ENCODE measurements at places on chromosomes 12 and 14.

- no peak for DNase-seq
Observed at GRCh38 chr14:58663494-58664111, 25.8 kb downstream of the DACT1 start.

DNA sequence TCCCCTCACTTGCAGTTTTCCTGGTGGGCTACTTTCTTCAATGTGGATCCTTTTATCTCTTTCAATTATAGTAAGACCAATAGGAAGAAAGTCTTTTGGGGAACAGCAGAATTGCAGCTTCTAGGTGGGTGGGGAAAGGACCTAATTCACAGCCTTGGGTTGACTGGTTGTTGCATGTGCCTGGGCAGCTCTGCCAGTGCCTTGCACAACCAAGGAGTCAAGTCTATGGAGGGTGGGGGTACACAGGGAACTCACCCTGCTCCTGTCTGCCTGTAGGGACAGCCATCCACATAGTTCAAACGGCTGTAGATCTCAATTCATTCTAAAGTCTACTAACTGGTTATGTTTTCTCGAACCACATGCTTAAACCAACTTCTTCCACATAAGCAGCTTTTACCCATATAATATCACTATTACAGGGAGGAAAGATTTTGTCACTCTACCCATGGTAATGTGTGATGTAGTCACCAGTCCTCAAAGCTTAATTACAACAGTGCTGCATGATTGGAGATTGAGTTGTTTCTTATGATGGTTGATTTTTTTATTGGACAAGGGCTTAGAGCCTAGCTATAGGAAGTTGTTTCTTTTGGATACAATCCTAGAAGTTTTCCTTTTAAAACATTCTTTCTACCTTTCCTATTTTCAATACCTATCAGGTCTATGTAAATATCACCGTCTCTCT is 117.7 kb upstream of the FRMD6 start:
- no peak for DNase-seq

DNA sequence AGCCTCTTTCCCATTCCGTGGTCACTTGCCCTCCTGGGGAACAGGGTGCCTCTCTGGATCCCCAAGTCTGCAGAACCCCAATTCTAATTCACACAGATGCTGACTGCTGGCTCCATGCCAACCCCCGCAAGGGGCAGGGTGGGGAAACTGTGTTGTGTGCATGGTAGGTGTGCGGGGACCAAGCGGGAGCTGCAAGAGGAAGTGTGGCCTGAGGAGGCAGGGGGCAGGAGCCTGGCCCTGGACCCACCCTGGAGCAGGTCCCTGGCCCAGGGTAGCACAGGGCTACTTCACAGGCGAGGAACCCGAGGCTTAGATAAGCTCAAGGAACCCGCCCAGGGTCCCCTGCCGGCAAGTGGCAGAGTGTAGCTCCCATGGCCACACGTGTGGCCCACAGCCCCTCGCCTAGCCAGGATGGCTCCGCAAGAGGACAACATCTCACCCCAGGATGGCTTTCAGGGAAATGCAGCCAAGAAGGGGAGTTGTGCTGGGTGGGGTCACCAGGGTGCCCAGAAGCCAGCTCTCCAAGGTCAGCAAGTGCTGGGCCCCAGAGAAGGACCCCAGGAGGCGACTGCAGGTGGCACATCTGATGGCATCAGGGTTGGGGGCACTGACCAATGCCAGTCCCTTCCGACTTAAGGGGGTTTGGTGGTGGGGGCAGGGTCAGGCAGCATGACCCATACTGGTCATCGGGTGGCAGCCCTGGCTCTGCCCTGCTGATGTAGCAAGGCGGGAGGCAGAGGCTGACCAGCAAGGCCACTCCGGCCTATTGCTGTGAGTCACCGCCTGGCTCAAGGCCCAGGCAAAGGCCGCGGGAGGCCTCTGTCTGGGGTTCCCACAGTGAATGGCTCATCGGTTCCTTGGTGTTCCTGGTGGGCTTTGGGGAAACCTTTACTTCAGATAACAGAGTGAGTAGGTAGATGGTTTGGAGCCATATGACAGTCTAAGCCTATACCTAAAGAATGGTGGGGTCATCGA is 37.3 kb upstream of the EML1 start:
- DNase-seq = no peak

- no peak for DNase-seq
Observed at GRCh38 chr14:32432813-32433538, 103.9 kb downstream of the AKAP6 start.

DNA sequence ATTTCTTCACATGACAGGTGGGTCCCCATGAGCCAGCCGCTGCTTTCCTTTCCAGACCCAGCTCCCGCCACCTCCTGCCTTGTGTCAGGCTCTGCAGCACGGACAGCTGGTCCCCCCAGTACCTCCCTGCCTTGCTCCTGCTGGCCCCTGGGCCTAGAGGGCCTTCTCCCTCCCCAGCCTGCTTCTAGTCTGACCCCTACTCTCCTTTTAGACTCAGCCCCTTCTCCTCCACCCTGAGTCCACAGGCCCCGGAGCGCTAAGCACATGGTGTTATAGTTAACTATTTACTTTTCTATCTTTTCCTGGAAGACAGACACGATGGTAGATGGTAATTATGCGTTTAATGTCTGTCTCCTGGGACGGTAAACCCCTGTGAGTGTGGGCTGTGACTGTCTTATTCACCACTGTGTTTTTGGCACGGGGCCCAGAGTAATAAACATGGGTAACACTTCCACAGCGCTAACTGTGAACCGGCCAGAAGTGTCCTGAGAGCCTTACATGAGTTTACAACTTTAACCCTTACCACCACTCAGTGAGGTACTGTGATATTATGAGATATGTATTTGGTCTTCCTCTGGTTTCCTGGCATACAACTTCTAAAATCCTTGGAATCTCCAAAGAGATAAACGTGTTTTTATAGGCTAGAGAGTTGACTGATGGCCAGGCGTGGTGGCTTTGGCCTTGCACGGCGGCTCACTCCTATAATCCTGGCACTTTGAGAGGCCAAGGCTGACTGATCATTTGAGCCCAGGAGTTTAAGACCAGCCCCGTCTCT is 41.2 kb downstream of the DGLUCY start:
- no peak for DNase-seq

DNA sequence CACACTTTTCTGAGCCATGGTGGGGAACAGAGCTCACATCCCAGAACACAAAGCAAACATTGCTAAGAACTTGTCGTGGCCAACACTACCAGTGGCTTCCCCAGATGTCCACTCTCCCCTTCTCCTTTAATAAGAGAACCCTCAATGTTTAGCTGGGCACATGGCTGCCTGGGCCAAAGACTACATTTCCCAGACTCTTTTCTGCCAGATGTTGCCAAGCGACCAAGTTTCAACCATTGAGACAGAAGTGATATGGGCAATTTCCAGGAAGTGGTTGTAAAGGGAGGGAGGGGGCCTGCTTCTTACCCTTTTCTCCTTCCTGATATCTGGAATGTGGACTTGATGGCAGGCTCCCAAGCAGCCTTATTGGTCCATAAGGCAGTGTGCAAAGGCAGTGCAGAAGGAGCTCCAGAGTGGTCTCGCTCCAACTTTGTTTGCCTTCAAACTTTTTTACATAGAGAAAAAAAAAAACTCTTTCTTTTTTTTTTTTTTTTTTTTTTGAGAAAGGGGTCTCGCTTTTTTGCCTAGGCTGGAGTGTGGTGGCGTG is 24.9 kb upstream of the JDP2 start:
- no peak for DNase-seq

GRCh38 chr12:75960086-75960910 is 71.3 kb downstream of the PHLDA1 start:
- DNase-seq = no peak

DNA sequence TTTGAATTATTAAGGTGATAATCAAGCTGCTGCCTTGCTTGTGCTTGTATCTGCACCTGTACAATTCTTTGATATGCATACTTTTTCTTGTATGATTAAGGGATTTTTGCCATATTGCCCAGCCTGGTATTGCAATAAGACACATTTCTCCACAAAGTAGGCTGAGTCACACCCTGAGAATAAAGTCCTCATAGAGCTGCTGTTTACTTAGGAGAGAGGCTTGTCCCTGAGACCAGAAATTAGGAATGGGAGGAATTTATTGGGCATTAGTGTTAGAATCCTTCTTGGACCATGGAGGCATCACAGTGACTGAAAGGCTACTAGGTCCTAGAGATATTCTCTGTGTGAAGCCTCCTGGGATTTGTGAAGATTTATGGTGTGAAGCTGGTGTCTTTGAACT is 506.8 kb upstream of the FBXO33 start:
- no peak for DNase-seq

DNA sequence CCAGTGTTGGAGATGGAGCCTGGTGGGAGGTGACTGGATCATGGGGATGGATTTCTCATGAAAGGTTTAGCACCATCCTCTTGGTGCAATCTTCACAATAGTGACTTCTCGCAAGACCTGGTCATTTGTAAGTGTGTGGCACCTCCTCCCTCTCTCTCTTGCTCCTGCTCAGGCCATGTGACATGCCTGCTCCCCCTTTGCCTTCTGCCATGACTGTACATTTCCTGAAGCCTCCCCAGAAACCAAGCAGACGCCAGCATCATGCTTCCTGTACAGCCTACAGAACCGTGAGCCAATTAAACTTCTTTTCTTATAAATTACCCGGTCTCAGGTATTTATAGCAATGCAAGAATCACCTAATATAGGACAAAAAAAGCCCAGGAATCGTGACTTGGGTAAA is 171.0 kb upstream of the FOXN3 start:
- no peak for DNase-seq

GRCh38 chr14:67666750-67667449 is 7.5 kb downstream of the VTI1B start:
- no peak for DNase-seq

- DNase-seq = no peak
Observed at GRCh38 chr14:85239791-85240190, 290.2 kb upstream of the FLRT2 start.

DNA sequence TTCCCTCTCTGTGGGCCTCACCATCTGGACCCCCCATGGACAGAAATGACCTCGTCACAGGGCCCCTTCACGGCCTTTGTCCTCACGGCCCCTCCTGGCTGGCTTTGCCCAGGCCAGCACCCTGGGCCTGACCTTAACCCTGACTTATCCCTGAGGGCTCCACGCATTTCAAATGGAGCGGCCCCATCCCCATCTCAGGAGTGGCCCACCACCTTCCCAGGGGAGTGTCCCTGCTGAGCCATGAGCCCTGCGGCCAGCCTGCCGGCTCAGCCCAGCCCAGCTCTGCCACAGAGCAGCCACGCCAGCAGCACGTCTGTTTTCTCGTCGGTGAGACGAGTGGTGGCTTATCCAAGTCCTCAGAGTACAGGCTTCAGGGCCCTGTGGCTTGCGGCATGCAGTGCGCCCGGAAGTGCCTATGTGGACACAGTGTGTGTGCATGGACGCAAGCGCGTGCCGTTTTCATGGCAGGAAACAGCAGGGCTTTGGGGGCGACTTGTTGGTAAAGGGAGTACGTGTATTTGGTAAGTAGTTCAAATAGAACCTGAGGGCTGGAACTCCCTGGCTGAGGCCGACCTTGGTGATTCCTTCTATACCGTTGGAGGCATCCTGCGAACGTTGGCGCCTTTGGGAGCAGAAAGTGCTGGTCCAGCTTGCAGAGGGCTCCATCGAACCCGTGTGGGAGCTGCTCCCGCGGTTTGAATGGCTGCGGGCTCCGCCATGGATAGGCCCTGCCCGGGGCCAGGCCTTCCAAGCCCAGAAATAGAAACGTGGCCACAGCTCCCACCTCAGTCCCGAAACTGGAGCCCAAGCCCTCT is 52.1 kb downstream of the LRCOL1 start:
- DNase-seq = no peak

GRCh38 chr12:1918884-1919236 is 408 bp upstream of the CACNA2D4 start:
- DNase-seq = no peak

DNA sequence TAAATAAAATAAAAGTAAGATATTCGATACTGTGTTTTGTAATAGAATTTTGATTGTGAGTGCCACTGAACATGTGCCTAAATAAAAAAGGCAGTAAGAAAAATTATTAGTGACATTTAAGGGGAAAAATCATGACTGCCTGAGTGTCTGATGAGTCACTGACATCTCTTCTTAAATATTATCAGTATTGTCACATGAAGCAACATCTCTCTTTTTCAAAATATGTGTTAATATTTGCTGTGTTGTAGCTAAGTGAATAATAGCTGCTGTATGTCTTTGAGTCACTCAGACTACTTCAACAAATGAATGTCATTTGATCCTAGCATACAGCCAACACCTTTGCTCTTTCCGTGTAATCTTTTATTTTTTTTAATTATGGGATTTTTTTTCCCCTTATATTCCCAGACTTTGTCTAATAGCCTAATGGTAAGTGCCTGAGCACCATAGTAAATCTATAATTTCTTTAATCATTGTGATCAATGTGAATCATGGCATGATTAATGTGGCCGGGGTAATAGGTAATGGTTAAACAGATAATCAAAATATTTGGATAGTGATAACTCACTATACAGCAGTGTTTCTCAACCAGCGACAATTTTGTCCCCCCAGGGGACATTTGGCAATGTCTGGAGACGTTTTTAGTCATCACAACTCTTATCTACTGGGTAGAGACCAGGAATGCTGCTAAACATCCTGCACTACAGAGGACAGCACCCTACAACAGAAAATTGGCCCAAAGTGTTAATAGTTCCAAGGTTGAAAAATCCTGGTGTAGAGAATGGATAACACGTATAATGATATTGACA is 11.7 kb upstream of the OTX2 start:
- no peak for DNase-seq

DNA sequence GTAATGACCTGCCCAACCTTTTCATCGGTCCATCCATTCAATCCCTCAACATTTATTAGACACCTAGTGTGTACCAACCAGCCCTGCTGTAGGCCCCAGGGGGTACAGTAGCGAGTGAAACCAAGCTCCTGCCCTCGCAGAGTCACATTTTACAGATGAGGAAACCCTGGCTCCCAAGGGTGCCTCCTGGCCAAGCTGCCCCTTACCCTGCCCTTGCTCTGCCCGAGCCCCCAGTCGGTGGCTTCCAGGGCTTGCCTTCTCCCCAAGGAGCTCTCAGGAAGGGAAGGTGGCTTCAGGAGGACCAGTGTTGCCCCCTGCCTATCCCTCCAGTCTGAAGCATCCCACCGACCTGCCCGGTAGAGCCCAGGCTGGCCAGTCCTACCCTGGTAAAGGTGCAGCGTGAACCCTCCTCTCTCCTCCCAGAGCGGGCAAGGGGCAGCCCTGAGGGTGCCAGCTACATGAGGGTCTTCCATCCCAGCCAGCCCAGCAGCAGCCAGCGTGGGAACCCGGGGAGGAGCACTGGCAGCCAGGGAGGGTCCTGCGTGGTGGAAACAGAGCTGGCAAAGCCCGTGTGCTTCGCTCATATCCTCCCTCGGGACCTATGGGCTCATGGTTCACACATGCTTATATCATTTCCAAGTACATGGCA is 670 bp upstream of the BEGAIN start:
- no peak for DNase-seq

Measured in NK-92 treated with Interleukin-12 subunit alpha and Interleukin-12 subunit beta, amount 100 ng/mL, for 24 hours (cell line).